ENCODE measurements at places on chromosomes 3 and 15. TPM values are rescaled to one million over a fixed set of nuclear protein-coding genes. Genes with fewer than 3 reads are reported as not detected.

SLC51B gene
- total RNA-seq: not detected

DUOX2 gene
- total RNA-seq: under 0.01 TPM

EEF1AKMT4 gene
- 2.4 TPM for total RNA-seq

ITIH4 gene
- 2.7 TPM for total RNA-seq

TRPM7 gene
- 131 TPM for total RNA-seq

MEIS2 gene
- 15.8 TPM for total RNA-seq

IGDCC3 gene
- total RNA-seq: not detected

C2CD4A gene
- total RNA-seq: 0.26 TPM

TMEM207 gene
- not detected for total RNA-seq

CCR3 gene
- 0.13 TPM for total RNA-seq

CYP1A2 gene
- total RNA-seq: not detected

TMC3 gene
- not detected for total RNA-seq

GOLGA8R gene
- total RNA-seq: 4.1 TPM

ZNF80 gene
- total RNA-seq: not detected
